ENCODE measurements at places on chromosomes 6 and 20.
A peak's percentile ranks its signal among the peaks of the same experiment; 100 is the strongest.

DNA sequence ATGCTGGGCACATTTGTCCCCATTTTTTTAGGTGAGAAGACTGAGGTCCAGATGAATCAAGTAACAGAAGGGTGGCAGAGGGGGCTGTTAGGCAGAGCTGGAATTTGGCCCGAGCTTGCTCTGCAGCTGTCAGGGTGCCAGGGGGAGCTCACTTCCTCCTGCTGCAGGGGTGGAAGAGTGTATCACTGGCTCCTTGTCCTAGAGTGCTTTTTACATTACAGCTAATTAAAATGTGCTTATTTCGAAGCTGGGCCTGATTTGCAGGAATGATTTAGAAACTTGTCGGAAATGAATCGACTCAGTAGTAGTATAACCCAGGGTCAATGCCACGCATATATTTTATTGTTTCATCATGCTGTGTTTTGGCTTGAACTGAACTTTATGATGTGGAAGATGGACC lies 11.1 kb downstream of the TOX2 start:
- no peak for DNase-seq

GRCh38 chr6:10411971-10412460 lies 2.9 kb downstream of the TFAP2A start:
- DNase-seq = no peak

- no peak for DNase-seq
Measured at GRCh38 chr6:63537201-63537958, 34.9 kb upstream of the LOC128125822 start.

DNA sequence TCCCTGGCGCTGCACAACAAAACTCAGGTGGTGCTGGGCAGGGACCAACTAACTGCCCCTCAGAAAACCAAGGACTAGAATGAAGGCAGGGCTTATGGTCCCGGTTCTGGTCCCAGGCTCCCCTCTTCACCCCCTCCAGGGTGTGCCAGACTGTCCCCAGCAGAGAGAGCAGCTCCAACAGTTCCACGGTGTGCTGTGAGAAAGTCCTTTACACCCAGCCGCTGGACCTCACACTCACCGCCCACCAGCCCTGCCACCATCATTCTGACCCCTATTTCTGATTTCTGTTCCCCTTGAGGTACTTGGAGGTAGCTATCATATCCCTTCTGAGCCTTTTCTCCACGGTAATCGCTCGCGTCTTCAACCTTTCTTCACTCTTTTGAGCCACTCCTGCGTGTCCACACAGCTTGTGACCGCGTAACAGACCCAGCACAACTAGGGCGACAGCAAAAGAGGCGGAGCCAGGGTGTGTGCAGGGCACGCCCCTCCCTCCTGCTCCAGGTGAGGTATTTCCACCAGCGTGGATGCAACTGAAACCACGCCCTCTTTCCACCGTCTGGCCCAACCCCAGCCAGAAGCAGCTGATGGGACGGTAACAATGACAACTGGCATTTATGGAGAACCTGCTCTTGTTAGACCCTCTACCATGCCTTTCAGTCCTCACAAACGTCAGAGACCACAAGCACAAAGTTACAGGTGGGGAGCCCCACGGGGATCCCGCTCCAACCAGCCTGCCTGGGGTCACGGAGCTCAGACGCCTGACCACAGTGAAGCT lies 2.3 kb downstream of the PXDC1 start:
- DNase-seq = no peak

- no peak for DNase-seq
Measured at GRCh38 chr6:79072640-79073181, 5.3 kb downstream of the PHIP start.

DNA sequence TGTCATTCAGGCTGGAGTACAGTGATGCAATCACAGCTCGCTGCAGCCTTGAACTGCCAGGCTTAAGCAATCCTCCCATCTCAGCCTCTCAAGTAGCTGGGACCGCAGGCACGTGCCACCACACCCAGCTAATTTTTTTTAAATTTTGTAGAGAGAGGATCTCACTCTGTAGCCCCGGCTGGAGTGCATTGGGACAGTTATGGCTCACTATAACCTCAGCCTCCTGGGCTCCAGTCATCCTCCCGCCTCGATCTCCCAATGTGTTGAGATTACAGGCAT lies 86.5 kb downstream of the SERAC1 start:
- DNase-seq = no peak

DNA sequence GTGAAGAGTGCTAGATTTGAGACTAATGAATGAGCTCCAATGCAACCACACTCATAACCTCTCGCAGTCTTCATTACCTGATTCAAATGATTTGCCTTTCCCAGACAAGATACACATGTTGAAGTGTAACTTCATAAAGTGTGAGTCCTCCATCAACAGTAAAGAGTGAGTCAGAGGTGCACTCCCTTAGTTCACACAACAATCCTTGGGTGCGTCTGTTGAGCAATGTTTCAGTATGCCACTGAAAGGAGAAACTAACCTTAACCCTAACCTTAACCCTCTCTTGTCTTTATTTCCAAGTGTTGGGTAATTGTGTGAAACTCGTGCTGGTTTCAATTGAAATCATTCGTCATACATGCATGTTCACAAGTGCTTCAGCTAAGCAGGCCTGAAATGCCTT lies 21.0 kb upstream of the RIN2 start:
- DNase-seq = no peak

- DNase-seq = no peak
Measured at GRCh38 chr6:15748341-15748740, 85.5 kb upstream of the DTNBP1 start.

GRCh38 chr6:17397764-17398194 lies 4.4 kb downstream of the CAP2 start:
- DNase-seq = no peak

DNA sequence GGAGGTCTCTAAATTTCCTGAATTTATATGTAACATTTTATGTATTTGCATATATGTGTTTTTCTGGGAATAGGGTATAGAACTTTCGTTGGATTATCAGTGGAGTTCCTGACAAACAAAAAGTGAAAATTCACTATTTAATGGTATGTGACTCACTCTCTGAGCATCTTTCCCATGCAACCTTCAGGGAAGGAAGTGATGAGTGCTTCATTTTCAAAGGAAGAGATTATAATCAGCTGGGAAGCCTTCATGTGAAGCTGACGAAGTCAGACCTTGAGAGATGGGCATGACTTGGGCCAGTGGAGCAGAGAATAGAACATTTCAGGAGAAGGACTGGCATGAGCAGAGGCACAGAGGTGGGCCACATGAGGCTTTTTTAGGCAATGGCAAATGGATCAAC lies 72.7 kb downstream of the FAXC start:
- no peak for DNase-seq

GRCh38 chr20:4997222-4997621 lies 4.1 kb downstream of the SLC23A2 start:
- DNase-seq = no peak

DNA sequence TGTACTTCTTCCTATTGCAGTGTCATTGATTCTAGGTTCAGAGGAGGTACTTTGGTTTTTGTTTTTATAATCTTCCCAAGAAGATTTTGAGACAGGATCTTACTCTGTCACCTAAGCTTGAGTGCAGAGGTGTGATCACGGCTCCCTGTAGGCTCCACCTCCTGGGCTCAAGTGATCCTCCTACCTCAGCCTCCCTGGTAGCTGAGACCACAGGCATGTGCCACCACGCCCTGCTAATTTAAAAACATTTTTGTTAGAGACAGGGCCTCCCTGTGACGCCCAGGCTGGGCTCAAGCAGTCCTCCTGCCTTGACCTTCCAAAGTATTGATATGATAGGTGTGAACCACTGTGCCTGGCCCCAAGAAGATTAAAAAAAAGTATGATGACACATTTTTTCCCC lies 3.4 kb upstream of the SLC17A5 start:
- no peak for DNase-seq

- no peak for DNase-seq
Measured at GRCh38 chr6:128464790-128465189, 55.6 kb downstream of the PTPRK start.

- DNase-seq = no peak
Measured at GRCh38 chr6:208938-209337, 83.3 kb upstream of the DUSP22 start.

DNA sequence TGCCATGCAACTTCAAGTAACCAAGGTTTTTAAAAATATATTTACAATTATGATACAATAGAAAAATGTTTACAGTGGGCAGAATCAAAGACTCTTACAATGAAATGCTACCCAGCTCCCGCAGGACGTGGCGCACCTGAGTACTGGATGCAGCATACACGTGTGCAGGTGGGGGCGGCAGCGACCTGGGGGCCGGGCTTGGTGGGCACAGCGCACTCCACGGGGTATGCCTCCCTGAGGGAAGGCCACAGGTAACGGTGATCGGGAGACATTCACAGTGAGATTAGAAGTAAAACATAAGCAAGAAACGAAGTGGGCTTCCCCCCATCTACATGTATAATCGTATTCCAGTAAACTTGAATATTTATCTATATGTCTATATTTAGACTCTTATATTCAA lies 54.2 kb downstream of the WDR27 start:
- no peak for DNase-seq

DNA sequence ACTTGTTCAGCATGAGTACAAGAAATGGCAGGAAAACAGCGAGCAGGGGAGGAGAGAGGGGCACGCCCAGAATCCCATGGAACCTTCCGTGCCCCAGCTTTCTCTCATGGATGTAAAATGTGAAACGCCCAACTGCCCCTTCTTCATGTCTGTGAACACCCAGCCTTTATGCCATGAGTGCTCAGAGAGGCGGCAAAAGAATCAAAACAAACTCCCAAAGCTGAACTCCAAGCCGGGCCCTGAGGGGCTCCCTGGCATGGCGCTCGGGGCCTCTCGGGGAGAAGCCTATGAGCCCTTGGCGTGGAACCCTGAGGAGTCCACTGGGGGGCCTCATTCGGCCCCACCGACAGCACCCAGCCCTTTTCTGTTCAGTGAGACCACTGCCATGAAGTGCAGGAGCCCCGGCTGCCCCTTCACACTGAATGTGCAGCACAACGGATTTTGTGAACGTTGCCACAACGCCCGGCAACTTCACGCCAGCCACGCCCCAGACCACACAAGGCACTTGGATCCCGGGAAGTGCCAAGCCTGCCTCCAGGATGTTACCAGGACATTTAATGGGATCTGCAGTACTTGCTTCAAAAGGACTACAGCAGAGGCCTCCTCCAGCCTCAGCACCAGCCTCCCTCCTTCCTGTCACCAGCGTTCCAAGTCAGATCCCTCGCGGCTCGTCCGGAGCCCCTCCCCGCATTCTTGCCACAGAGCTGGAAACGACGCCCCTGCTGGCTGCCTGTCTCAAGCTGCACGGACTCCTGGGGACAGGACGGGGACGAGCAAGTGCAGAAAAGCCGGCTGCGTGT lies 11.6 kb downstream of the TNFAIP3 start:
- DNase-seq = peak; percentile 40

DNA sequence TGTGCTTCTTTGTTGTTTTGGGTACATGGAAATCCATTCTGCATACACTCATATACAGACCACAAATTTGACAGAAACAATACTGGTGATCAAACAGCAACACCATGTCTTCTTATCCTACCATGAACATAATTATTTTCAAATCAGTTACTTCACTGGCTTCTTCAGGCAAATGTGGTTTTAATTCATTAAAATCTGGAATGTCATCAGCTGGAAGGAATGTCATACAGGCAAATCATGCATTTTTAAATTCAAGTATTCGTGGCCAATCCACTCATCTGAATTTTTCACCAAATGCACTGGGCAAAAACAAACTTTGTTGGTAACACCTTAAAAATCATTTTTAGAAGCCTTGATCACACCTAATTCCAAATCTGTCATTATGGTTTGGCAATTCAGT lies 59.3 kb downstream of the KIF6 start:
- no peak for DNase-seq

- DNase-seq = no peak
Measured at GRCh38 chr6:145051661-145052060, 683.7 kb downstream of the EPM2A start.

DNA sequence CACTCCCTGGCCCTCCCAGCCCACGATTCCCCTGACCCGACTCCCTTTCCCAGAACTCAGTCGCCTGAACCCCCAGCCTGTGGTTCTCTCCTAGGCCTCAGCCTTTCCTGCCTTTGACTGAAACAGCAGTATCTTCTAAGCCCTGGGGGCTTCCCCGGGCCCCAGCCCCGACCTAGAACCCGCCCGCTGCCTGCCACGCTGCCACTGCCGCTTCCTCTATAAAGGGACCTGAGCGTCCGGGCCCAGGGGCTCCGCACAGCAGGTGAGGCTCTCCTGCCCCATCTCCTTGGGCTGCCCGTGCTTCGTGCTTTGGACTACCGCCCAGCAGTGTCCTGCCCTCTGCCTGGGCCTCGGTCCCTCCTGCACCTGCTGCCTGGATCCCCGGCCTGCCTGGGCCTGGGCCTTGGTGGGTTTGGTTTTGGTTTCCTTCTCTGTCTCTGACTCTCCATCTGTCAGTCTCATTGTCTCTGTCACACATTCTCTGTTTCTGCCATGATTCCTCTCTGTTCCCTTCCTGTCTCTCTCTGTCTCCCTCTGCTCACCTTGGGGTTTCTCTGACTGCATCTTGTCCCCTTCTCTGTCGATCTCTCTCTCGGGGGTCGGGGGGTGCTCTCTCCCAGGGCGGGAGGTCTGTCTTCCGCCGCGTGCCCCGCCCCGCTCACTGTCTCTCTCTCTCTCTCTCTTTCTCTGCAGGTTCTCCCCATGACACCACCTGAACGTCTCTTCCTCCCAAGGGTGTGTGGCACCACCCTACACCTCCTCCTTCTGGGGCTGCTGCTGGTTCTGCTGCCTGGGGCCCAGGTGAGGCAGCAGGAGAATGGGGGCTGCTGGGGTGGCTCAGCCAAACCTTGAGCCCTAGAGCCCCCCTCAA lies at the start of gene LTA:
TSS of gene LTA (plus strand) at position 249 of the 871 bp plus-strand sequence. CDS start at position 703, 454 bp downstream.
- peak; percentile 56 for DNase-seq

DNA sequence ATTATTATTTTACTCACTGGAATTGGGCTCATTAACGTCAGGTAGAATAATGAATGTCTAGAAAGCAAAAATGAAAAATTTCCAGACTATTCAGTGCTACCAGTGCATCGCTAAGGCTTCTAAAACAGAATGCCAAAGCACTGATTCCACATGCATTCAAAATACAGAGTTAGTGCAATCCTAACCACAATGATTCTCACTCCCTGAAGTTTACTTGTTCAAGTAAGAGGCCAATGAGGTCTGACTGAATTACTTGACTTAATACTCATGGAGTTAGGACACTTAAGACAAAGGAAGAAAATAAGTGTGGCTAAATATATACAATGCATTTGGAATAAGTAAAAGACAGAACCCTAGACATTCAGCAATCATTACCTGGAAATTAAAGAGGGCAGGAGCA lies 220.5 kb downstream of the PKHD1 start:
- no peak for DNase-seq

DNA sequence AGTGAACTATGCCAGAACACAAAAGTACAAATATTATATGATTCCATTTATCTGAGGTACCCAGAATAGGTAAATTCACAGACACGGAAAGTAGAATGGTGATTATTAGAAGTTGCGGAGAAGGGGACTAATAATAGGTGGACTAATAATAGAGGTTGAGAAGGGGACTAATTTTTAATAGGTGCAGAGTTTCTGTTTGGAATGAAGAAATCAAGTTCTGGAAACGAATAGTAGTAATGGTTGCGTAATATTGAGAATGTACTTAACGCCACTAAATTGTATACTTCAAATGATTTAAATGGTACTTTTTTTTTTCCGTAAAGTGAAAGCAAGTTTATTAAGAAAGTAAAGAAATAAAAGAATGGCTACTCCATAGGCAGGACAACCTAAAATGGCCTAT lies 33.2 kb downstream of the B4GALT5 start:
- DNase-seq = no peak

- no peak for DNase-seq
Measured at GRCh38 chr6:36908747-36909146, 23.0 kb downstream of the C6orf89 start.

All from T-helper 2 cell (primary cell).